ENCODE measurements at places on chromosomes 13 and 19.

DNA sequence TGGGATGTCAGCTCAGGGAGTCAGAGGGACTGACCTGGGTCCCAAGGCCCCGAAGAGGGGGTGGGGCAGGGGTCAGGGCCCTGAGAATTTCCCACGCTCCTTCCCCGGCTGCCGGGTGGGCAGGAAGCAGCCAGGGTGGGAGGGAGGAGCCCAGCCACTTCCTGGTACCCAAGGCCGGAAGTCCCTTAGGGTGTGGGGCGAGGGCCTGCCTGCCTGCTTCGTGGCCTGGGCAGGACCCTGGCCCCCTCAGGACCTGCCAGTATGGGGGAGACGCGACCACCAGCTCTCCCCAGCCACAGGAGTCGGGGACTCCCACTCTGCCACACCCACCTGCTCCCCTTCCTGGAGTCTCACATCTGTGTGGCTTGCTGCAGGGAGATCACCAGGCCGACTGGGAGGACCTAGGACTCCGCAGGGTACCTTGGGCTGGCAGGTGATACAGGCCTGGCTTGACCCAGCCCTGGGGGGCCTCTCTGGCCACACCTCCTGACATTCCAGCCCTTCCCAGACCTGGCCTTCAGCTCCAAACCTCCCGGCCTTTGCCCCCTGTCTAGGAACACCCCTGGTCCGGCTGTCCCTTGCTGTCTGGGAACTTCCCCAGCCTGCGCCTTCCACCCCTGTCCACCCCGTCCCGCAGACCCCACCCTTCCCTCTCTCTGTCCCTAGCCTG, 9.8 kb upstream of the CIRBP start:
- peak; percentile 76 for DNase-seq

GRCh38 chr19:3538965-3539755, at the start of gene TEKTIP1:
Gene TEKTIP1, plus strand, starts transcription at chr19:3539174. Its CDS starts 4 bp downstream, at chr19:3539178.
- no peak for DNase-seq

DNA sequence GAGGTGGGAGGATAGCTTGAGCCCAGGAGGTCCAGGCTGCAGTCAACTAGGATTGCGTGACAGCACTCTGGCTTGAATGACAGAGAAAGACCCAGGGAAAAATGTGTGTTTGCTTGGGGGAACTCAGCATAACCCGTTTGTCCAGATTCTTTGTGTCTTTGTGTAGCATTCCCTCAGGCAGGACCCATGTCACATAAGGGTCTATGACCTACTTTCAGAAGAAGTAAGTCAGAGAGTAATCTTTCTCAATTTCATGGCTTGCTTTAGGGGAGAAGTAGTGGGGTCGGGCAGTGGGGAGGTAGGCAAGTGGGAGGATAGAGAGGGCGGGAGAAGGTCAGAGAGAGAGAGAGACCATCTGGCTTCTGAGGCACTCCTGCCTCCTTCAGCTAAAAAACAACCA, 11.9 kb upstream of the PSPC1 start:
- no peak for DNase-seq

DNA sequence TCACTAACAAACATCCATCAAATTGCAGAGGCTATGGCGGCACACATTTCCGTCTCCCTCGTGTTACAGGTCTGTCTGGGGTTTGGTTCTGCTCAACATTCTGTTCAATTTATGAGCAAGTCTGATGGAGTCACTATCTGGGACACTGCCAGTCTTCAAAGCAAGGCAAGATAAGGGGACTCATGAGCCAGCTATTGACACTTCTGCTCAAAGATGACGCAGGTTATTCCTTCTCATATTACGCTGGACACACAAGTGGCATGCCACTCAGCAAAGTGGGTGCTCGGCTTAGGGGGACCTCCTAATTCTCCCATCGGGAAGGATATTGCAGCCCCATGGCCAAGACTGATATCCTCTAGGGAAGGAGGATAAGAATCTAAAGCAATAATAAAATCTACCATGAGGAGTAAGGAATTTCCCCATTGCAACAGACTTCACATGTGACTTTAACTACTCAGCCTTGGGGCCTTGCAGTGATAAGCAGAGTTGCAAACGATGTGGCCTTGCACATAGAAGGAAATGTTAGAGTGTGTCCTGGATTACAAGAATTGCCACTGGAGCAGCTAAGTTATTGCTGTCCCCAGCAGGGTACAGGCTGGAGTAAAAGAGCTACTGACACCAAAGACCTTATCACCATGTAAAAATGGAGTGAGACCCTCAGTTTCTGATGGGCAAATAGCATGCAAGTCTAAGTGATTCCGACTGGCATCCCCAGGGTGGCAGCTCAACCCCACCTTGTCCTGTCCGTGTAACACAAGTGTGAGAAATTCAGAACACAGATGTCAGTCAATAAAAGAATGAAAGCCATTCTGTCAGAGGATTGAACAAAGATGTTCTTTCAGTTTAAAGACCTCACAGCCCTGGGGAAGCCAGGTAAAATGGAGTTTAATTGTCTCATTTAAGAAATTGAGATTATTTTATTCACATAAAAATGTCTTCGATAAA, 306.1 kb downstream of the IRS2 start:
- no peak for DNase-seq

GRCh38 chr13:23610966-23611491, 40.8 kb downstream of the TNFRSF19 start:
- no peak for DNase-seq

DNA sequence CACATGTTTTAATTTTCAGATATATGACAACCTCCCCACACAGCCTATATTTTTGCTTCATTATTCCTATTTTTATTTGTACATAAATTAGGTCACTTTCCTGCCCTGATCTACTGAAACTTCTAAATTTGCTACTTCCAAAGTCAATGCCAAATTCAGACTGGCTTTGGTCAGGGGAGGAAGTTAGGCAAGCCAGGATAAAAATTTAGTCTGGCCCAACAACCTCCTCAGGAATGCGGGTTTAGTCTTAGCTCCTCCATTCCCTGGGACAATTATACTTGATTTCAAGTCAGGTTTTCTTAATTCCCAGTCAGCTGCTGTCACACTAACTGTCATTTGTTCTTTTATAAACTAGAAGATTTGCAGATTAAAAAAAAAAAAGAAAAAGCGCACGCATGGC, 84.3 kb downstream of the TM9SF2 start:
- DNase-seq: no peak

DNA sequence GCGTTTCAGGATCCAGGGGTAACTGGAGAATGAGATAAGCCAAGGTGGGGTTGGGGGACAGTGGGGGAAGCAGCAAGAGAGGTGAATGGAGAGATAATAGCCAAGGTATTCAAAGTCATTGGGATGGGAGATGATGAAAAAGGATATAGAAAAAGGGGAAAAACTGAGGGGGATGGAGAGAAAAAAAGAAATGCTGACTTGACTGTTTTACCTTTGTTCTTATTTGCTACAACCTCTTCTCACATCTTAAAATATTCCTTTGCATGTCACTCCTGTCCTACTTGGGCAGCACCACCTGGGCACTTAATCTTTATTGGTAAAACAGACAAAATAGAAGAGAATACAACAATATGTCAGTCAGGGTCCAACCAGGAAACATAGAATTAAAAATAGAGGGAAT, 56.0 kb upstream of the FNDC3A start:
- no peak for DNase-seq

GRCh38 chr19:10887616-10888367, 16.4 kb downstream of the CARM1 start:
- no peak for DNase-seq

- no peak for DNase-seq
Observed at GRCh38 chr13:30978981-30979956, 46.8 kb downstream of the TEX26 start.

- no peak for DNase-seq
Observed at GRCh38 chr19:41226874-41227390, 7.9 kb downstream of the AXL start.

GRCh38 chr13:77349365-77349764, 22.5 kb upstream of the MYCBP2 start:
- DNase-seq: no peak

DNA sequence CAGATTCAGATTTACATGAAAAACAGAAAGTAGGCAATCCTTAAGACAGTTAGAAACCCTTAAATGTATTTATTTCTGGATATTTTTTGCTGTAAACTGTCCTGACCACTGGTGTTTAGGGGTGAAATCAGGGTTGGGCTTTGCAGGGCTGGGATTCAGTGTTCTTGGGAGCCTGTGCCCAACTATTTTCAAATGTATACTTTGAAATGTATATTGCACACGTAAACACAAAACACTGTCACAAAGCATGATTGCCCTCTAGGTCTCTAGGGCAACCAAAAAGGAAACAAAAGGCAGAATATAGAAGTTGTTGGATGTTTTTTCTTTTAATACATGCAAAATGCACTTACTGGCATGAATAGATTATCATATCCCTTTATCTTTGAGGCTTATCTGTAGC, 1185.4 kb downstream of the DIAPH3 start:
- DNase-seq: no peak

GRCh38 chr13:109400209-109400608, 386.2 kb downstream of the IRS2 start:
- no peak for DNase-seq

DNA sequence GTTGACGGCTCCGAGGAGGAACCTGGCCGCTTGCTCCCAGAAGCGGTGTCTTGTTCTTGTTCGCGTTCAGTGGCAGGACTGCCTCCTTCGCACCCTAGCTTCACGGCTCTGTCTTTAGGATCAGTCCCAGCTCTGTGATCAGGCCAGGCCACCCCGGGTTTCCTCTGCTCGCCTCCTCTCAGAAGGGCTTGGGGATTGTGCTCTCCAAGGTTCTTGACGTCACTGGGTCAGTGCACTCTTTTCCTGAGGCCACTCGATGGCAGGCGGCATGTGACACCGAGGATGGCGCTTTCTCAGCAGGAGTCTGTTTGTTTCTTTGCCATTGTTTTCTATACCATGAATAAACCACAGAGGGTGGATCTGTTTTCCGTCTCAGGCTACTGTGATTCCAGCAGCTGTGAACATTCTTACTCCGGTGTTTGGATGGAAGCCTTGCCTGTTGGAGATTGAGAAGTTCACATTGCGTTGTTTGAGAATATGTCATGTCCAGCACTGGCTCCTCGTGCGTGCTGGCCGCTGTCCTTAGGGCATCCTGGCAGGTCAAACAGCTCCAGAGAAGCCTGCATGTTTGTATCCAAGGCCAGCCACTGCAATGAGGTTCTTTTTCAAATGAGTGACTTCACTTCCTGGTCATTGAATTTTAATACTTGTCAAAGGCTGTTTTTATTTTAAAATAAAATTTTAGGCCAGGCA, 44.5 kb downstream of the SLC7A9 start:
- DNase-seq: no peak

GRCh38 chr19:40588110-40588854, 11.6 kb downstream of the SHKBP1 start:
- DNase-seq: no peak

- DNase-seq: no peak
Observed at GRCh38 chr13:94272038-94272437, 207.4 kb downstream of the DCT start.

GRCh38 chr19:3970808-3971598, at the start of gene DAPK3:
Gene DAPK3, minus strand, starts transcription at chr19:3971099. Its CDS starts 1,364 bp downstream, at chr19:3969735.
- peak; percentile 97 for DNase-seq
